AG04449 (cell line): ENCODE measurements at places on chromosomes 16 and 17.

DNA sequence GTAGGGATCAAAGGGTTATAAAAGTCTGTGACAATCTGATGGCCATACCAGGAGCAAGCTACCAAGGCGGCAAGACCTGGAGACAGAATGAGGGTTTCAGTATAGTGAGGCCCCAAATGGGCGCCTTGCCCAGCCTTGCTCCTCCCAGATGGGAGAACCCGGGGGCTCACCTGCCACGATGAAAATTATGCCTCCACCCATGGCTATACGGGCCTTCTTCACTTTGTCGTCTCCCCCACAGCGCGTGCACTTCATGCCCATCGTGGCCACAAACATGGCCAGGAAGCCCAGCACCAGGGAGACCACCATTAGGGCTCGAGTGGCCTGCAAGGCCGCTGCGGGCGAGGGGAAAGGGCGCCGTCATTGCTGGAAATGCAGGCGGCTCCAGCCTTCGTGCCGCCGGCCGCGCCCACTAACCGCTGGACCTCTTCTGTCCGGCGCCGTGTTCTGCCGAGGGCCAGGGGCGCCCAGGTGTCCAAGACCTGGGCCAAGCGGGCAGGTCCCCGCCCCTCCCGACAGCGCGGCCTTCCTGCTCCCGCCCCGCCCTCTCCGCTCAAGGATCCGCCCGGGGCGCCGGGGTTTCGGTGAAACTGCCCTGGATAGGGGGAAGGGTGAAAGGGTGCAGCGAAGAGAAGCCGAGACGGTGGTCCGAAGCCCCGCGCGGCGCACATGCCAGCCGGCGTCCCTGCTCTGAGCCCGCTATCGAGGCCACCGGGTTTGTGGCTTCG, 1.5 kb downstream of the CLDN7 start:
- DNase-seq: no peak

DNA sequence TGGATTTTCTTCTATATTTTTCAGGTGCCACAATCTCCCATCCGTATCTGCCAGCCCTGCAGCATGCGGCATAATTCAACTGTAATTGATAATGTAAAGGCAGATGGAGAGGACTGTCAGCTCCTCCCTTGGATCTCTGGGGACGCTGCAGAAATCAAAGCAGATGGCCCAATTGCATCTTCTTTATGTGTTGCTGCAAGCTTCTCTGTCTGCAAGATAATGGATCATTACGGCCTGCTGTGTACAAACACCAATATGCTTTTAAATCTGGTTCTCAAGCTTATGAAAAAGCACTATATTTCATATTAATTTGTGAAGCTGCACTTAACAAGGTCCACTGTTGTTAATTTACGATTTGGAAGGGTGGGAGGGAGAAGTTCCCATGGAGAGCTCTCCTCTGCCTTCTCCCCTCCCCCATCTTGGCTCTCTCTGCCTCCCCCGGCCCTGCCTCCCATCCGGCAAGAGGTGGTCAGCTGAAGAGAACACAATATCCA, 607.5 kb downstream of the TOX3 start:
- no peak for DNase-seq

DNA sequence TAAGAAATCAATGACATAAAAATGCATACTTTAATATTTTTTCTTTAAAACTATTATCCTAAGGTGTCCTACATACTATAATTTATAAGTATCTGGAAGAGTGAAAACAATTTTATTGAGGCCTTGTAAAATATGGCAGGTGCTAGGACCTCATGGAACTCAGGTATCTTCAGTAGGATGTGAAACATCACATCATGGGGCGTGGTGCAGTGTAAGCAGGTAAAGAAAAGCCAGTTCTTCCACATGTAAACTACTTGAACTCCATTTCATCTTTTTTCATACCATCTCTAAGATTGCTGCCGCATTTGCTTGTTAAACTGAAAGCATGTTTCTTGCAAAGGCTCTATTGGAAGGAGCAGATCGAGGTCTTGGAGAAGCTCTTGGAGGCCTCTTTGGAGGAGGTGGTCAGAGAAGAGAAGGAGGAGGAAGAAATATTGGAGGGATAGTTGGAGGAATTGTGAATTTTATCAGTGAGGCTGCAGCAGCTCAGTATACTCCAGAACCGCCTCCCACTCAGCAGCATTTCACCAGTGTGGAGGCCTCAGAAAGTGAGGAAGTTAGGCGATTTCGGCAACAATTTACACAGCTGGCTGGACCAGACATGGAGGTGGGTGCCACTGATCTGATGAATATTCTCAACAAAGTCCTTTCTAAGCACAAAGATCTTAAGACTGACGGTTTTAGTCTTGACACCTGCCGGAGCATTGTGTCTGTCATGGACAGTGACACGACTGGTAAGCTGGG, at the start of gene CAPNS2:
CAPNS2 (plus strand) TSS at position 253 of the 744 bp plus-strand sequence; CDS start at position 326, 73 bp downstream.
- no peak for DNase-seq

DNA sequence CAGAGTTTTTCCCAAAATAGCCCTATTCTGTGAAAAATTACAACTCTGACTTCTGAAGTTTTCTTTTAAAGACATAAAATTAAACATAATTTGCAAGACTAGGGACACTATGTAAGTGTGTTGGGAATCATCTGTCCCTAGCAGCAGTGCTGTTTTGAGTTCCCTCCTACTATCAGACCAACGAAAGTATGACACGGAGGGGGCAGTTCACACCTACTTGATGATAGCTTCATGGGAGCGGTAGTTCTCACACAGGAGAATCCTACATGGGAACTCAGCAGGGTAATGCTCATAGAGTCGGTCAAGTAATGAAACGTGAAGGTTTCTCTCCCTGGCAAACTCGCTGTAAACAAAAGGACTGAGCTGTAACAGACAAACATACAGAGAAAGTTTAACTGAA, 96.6 kb downstream of the HELZ start:
- DNase-seq: no peak

DNA sequence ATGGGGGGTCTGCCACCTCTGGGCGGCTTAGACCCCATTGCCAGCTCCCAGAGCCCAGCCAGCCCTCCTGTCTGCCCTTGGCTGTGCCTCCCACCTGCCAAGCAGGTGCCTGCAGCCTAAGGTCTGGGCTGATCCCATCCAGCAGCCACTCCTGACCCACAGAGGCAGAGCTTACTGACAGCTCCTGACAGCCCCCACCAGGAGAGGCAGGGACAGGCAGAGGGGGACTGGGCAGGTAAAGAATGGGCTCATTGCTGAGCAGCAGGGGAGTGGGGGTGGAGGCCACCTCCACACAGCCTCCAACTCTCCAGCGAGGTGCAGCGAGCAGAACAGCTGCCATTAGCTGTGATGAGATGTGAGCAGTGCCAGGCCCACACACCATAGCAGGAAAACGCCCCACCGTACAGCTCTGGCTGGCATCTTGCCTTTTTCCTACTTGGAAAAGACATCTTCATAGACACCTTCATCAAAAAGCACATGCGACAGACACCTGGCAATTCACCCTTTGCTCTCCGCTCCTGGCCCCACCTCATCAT, 164.4 kb downstream of the C16orf78 start:
- no peak for DNase-seq

DNA sequence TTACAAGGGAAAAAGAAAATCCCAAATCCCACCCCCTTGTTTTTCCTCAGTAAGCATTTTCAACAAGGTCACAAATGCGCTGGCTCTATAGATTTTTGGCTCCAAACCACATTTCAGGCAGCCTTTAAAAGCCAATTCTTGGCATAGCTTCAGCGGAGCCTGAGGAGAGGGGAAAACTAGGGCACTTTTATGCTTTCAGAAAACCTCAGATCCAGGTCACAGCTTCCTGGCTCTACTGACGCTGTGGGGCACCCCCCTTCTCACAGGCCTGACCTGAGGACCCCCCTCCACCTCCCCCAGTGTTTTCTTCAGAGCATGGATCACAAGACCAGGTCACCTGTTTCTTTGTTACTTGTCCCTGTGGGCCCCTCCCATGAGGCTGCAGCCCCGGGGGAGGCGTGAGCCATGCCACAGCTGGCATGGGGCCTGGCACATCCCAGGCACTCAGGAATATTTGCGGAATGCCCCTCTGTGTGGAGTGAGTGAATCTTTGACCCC, 30.1 kb upstream of the MTSS2 start:
- DNase-seq: no peak

DNA sequence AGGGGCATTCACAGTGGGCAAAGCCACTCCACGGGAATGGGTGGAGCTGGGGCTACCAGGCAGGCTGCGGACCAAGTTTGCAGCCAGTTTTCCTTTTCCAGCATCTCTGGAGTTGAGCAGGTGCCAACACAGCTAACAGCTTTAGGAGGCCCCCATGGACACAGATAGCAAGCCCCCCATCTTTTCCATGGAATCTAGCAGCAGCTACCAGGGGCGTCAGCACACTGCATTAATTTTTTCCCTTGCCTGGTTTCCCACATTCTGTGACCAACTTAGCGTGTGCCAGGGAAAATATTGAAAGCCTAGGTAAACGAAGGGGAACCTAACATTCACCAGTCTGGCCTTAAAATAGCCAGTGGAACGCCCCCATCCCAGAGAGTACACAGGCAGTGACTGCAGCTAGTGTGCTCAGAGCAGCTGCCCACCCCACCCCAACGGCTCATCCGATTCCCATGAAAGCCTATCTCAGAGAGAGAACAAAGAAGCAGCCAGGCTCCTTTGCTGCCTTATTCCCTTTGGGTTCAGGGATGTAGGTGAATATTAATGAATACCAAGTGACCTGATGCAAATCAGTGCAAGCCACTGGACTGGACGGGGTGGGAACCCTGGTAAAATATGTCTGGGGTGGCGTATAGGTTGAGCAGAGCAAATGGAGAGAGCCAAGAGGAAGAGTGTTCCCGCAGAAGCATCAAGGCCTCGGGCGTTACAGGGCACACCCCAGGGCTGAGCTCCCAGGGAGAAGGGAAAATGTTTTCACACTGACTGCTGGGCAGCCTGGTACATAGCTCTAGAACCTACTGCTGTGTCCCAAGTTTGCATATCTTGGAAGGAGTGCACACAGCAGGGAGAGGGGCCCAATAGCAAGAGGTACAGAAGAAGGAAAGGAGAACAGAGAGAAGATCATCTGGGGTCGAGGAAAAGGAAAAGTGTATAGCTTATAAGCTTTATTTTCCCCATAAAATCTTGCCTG, 73.9 kb upstream of the SOX9 start:
- no peak for DNase-seq

DNA sequence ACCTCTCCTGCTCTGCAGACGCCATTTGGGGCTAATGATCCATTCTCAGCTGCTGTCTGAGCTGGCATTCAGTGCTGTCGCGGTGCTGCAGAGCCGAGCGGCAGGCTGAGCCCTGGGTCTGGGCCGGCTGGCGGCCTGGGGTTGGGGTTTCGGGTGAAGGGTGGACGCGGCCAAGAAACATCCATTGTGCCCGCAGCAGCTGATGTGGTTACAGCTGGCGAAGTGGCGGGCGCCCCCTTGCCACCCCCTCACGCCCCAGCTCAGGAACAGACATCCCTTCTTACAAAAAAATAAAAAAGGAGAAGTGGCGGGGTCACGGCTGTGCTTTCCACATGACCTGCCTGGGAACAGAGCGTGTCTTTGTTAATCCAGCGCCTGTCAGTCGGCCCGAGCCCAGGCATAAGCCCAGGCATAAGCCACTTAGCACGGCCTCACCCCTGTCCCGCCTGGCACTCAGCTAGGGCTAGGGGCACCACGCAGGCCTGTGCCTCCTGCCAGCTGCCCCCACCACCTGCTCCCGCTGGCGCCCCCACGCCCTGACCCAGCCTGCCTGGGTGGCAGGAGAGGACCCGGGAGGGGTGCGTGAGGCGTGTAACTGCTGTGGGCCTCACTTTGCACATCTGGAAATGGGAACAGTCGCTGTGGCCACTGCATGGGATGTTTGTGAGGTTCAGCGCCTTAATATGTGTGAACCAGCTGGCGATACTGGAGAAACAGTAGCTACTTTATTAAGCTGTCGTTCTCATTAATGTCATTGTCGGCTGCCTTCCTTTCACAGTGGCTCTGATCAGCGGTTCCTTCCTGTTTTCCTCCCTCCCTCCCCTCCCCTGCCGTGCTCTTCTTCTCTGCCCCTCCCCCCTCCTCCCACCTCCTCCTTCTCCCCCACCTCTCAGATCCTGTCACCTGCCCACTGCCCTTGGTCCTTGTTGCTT, 197.7 kb upstream of the CIBAR2 start:
- no peak for DNase-seq

GRCh38 chr17:58394534-58395223, 22.7 kb downstream of the RNF43 start:
- no peak for DNase-seq

GRCh38 chr17:11645426-11645825, 47.2 kb downstream of the DNAH9 start:
- no peak for DNase-seq

DNA sequence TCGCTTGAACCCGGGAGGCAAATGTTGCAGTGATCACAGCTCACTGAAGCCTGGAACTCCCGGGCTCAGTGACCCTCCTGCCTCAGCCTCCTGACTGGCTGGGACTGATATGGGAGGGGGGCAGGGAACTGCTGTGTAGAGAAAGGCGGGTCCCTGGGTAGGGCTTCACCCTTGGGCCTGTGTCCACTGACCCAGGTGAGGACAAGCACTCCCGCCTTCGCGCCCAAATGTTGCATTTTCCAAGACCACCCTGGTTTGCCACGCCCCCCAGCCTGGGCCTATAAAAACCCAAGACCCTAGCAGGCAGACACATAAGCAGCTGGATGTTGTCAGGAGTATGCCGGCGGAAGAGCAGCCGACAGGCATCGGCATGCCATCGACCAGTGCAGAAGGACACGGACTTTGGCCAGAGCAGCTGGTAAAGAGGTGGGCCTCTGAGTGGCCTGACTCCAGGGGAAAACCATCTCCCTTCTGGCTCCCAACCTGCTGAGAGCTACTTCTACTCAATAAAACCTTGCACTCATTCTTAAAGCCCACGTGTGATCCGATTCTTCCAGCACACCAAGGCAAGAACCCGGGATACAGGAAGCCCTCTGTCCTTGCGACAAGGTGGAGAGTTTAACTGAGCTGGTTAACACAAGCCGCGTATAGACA, 19.1 kb downstream of the SMYD4 start:
- DNase-seq: no peak

DNA sequence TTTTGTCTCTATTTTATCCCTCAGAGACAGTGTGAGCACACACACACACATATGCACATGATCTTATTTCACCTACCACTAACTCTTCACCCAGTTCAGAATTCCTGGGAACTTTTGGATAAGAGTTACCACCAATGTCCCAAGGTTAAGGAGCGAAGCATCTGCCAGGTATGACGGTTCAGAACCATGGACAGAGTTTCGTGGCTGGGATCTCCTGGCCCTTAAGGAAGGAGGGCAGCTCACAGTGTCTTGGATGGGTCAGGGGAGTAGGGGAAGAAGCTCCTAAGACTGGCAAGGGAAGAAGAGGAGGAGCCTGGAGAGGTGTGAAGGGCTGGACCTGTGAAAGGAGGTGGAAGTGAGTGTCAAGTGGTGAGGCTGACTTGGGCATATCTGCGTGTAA, 23.0 kb upstream of the TMEM132E start:
- no peak for DNase-seq

- DNase-seq: no peak
Measured at GRCh38 chr16:67024384-67025209, 4.4 kb upstream of the CBFB start.

DNA sequence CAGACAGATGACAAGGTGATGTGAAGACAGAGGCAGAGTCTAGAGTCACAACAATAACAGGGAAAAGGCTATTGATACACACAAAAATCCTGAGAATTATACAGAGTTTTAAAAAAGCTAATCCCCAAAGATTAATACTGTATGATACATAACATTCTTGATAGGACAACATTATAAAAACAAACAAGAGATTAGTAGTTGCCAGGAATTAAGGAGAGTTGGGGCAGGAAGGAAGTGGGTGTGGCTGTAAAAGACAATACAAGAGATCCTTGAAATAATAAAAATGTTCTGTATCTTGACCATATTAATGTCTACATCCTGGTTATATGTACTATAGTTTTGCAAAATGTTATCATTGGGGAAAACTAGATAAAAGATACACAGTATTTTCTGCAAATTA, 309.5 kb upstream of the PMFBP1 start:
- DNase-seq: no peak
